ENCODE measurements at places on chromosomes 16 and 17. TPM values are rescaled to one million over a fixed set of nuclear protein-coding genes. Genes with fewer than 3 reads are reported as not detected.

The FOXJ1 gene
- 0.55 TPM for total RNA-seq

The CCL7 gene
- not detected for total RNA-seq

DNA sequence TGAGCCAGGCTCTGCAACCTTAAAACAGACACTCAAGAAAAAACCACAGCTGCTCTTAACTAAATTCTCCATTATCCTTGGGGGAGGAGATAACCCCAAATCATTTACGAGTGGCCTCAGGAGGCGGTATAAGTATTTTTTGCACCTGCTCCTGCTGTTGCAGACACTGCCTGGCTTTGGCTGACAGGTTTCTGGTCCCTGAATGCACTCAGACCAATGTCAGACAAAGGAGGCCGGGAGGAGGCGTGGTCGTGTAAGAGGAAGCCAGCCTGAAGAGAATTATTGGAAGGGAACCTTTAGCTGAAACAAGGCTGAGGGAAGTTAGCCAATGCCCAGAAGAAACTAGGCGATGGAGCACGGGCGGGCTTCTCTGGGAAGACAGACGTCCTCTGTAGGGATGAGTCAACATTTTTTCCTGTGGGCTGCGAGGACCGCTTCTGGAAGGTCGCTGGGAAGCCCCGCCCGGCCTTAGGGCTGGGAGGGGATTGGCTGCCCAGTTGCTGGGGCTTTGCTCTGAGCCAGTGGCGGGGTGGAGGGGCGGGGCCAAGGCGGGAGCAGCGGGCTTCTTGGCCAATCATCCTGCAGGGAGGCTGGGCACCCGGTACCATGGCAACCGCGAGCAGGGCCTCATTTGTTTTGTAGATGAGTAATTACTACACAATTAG lies 82.3 kb downstream of the CCDC182 start:
- no peaks in the 10 kb centered on the region for H3K27me3 ChIP-seq
- peak; percentile 76 for DNase-seq
- H3K4me1 ChIP-seq: no peaks in the 10 kb centered on the region
- peak overlapping the region; percentile 4 for H3K4me3 ChIP-seq
- peak overlapping the region; percentile 61 for H3K27ac ChIP-seq

DNA sequence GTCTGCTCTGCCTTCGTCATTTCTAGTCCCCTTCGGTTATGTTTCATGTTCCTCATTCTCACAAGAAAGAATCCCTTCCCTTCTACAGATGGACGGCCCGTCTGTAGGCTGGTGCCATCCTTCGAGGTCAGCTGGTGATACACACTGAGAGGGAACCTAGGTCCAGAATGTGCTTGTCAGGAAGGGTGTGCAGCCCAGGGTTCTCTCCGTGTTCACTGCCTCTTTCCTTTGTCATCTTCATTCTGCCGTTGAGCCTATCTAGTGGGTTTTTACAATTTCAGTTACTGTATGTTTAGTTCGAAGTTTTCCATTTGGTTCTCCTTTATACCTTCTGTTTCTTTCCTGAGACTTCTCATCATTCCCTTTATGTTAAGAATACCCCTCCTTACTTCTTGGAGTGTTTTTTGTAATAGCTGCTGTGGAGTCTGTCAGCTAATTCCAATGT lies 18.9 kb downstream of the KIAA0513 start:
- no peak overlapping the region for H3K27ac ChIP-seq
- H3K27me3 ChIP-seq: no peaks in the 10 kb centered on the region
- peaks cover 7% of the 10 kb centered on the region for H3K4me1 ChIP-seq
- no peaks in the 10 kb centered on the region for H3K36me3 ChIP-seq
- no peak for DNase-seq

GRCh38 chr17:65027305-65027704 lies 29.2 kb downstream of the GNA13 start:
- H3K36me3 ChIP-seq: no peaks in the 10 kb centered on the region
- no peak for DNase-seq
- no peak overlapping the region for H3K27ac ChIP-seq

- H3K4me1 ChIP-seq: no peaks in the 10 kb centered on the region
- H3K4me3 ChIP-seq: no peak overlapping the region
- no peak overlapping the region for H3K27ac ChIP-seq
- no peak for DNase-seq
- no peaks in the 10 kb centered on the region for H3K36me3 ChIP-seq
These were observed 147.6 kb downstream of the SOCS1 start for GRCh38 chr16:11108466-11108805.

DNA sequence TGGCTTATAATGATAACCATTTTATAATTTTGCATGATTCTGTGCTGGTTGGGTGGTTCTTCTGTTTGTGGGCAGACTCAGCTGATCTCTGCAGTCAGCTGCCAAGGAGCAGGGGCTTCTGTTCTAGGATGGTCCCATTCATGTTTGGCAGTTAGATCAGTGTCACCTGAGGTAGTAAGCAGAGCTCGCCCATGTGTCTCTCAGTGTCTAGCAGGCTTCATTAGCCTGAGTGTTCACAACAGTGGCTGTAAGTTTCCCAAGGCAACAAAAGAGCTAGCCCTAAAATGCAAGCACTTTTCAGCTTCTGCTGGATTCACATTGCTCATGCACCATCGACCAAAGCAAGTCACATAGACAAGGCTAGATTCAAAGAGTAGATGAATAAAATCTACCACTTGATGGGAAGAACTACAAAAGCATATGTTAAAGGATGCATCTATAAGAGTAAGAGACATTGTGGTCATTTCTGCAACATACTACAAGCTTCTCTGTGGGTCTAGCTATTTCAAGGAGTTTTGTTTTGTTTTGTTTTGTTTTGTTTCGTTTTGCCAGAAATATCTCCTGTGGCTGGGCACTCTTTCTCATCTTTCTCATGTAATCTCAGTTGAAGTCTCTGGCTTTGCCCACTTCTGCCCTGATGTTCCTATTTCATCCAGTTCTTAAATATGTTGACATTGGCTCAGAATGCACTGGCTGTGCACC lies 180.8 kb downstream of the HS3ST4 start:
- no peaks in the 10 kb centered on the region for H3K36me3 ChIP-seq
- H3K4me1 ChIP-seq: no peaks in the 10 kb centered on the region
- H3K27me3 ChIP-seq: no peaks in the 10 kb centered on the region

DNA sequence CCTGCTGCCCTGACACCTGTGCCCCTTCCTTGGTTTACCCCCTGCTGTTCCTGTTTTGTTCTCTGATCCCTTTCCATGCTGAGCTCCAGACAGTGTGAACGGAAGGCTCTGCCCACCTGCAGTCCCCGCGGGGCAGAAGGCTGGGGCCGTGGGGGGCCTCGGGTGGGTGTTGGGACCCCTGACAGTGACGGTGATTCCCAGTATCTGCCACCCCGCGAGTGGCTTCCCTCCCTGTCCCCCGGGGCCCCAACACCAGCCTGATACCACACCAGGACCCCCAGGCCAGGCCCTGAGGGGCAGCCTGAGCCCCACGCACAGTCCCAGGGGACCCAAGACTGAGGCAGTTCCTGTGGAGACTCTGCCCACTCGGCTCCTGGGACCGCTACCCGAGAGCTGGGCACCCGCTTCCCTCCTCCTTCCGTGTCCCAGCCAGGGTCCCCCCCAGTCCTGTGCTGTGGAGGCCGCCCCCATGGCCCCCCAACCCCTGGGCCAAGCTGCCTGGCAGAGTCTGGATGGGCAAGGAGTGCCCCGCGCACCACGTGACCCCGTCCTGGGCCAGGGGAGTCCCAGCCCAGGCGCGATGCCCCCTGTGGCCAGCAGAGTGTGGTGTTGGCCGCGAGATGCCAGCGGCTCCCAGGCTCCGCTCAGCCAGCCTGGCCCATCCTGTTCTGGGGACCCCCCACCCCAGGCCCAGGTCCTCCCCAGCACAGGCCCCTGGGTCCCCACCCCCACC lies 10.0 kb upstream of the C1QTNF8 start:
- DNase-seq: peak; percentile 73
- H3K27me3 ChIP-seq: peaks cover 6% of the 10 kb centered on the region
- no peak overlapping the region for H3K4me3 ChIP-seq
- no peaks in the 10 kb centered on the region for H3K36me3 ChIP-seq
- peaks cover 9% of the 10 kb centered on the region for H3K4me1 ChIP-seq
- no peak overlapping the region for H3K27ac ChIP-seq

The COQ7 gene
- 32.4 TPM for total RNA-seq

GRCh38 chr17:76504117-76504516 lies 2.9 kb upstream of the RHBDF2 start:
- H3K27ac ChIP-seq: no peak overlapping the region
- H3K4me1 ChIP-seq: no peaks in the 10 kb centered on the region
- H3K36me3 ChIP-seq: no peaks in the 10 kb centered on the region
- no peaks in the 10 kb centered on the region for H3K27me3 ChIP-seq
- no peak overlapping the region for H3K4me3 ChIP-seq

GRCh38 chr16:22250522-22250921 lies 44.4 kb downstream of the EEF2K start:
- DNase-seq: no peak
- H3K4me3 ChIP-seq: no peak overlapping the region
- H3K27ac ChIP-seq: no peak overlapping the region
- no peaks in the 10 kb centered on the region for H3K27me3 ChIP-seq
- H3K4me1 ChIP-seq: no peaks in the 10 kb centered on the region
- H3K36me3 ChIP-seq: peaks cover 8% of the 10 kb centered on the region
